ENCODE measurements at places on chromosomes 11 and 22. TPM values are rescaled to one million over a fixed set of nuclear protein-coding genes. Genes with fewer than 3 reads are reported as not detected.

GRCh38 chr11:65636108-65637031 is 1.5 kb upstream of the SIPA1 start:
- DNase-seq = no peak

DNA sequence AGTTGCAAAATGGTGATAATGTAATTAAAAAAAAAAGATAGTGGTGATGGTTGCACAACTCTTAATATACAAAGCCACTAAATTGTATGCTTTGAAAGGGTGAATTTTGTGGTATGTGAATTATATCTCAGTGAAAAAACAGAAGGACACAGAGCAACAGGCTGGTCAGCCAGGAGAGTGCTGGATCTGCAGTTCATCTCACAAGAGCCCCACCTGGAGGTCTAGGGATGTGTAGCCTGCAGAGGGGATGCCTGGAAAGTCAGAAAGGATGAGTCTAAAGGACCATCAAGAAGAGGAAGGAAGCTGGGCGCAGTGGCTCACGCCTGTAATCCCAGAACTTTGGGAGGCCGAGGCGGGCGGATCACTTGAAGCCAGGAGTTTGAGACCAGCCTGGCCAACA is 9.0 kb downstream of the POLR3H start:
- no peak for DNase-seq

- DNase-seq = no peak
Measured at GRCh38 chr11:105179542-105180278, 40.1 kb upstream of the CARD18 start.

DNA sequence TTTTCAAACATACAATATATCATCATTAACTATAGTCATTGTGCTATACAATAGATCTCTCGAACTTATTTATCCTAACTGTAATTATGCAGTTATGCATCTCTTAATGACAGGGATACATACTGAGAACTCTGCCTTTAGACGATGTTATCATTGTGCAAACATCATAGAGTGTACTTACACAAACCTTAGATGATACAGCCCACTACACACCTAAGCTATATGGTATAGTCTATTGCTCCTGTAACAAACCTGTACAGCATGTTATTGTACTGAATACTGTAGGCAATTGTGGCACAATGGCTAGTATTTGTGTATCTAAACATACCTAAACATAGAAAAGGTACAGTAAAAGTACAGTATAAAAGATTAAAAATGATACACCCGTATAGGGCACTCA is 27.4 kb upstream of the NRGN start:
- no peak for DNase-seq

GRCh38 chr22:49289822-49290679 is 537.6 kb downstream of the BRD1 start:
- no peak for DNase-seq

DNA sequence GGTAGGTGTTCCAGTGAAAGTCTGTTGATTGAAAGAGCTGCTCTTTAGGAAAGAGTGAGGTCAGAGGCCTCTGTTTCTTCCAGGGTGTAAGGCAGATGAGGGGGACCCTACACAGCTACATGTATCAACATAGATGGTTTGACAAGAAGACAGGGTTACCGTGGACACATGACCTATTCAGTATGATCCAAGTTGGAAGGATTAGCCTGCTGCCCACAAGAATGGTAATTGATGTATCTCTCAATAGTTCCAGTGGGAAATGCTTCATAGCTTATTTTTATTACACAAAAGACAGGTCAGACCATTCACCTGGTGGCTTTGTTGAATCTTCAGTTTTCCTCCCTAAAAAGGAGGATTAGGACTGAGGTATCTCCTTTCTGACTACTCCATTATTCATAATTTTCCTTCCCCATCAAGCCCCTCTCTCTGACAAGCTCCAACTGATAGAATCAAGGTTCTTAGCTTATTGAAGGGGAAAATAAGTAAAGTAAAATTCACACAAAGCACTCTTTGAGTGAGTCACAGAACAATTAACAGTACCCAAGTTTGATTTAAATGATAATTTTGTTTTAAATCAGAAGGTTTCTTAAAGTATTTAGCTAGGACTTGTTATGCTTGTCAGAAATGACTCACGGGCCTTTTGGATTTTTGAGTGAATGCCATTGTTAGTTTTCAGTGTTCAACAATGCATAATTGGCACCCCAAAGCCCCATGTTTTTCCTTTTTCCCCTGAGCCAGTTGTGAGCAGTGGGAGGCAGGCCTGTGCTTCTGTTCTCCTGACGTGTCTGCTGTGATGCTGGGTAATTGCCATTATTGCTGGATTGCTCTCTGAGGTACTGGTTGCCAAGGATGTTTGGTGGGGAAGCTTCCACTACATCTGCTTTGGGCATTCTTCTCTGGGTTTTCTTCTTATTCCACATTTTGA is 373.2 kb downstream of the DDX10 start:
- no peak for DNase-seq

DNA sequence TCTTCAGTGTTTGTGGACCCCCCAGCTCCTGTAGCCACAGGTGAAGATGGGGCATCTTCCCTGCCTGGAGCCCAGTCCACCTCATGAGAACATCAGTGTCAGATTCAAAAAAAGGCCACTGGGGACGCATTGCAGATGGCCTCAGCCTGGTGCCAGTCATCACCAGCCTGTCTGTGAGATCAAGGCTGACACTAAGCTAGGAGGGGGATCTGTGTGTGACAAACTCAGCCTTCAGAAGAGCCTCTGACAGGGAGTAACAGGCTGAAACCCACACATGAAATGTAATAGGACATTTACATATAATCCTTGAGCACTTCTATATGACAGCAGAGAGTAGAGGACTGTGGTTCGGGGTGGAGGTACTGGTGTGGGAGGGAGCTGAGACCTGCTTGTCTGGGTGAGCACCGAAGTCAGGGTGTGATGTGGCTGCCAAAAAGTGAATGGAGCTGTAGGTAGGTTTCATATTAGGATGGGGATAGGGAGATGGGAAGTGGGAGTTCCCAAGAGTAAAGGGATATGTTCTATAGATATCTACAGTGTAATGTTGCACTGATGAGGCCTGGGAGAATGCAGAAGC is 20.5 kb upstream of the CCDC134 start:
- no peak for DNase-seq

GRCh38 chr22:43827926-43828724 is 16.0 kb upstream of the EFCAB6 start:
- DNase-seq = no peak

GRCh38 chr11:46914910-46915309 is 3.4 kb downstream of the LRP4 start:
- DNase-seq = no peak

- DNase-seq = peak; percentile 18
Measured at GRCh38 chr11:27722117-27722952, 22.1 kb upstream of the BDNF start.

DNA sequence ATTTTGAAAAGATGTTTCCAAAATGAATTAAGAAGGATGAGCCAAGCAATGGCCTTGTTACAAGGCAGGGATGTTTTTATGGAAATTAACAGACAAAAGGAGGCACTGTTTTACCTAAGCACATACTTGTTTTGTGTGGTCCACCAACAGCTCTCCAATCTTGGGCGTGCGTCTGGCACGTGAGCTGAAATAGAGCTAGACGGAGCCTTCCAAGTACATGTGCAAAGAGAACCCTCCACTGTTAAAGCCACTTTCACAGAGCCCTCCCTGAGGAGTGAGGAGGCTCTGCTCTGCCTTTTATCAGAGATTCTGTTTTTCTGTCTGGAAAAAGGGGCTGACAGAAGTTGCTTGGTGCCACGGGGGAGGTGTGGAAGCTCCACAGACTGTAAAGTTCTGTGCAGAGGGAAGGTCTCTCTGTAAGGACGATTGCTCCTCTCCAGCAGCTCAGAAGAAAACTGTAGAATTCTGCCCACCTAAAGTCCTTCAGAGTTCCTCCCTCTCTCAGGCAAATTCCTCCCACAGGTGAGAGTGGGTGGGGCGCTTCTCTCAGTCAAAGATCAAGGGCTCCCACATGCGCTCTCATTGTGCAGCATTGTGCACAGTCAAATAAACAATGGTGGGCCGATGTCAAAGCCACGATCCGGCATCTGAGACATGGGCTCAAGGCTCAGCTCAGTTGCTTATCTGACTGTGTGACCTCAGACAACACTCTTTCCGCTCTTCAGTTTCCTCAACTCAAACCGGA is 92.6 kb upstream of the CSNK2A3 start:
- DNase-seq = no peak

GRCh38 chr11:119085437-119085847 is 761 bp downstream of the HMBS start:
- DNase-seq = no peak

DNA sequence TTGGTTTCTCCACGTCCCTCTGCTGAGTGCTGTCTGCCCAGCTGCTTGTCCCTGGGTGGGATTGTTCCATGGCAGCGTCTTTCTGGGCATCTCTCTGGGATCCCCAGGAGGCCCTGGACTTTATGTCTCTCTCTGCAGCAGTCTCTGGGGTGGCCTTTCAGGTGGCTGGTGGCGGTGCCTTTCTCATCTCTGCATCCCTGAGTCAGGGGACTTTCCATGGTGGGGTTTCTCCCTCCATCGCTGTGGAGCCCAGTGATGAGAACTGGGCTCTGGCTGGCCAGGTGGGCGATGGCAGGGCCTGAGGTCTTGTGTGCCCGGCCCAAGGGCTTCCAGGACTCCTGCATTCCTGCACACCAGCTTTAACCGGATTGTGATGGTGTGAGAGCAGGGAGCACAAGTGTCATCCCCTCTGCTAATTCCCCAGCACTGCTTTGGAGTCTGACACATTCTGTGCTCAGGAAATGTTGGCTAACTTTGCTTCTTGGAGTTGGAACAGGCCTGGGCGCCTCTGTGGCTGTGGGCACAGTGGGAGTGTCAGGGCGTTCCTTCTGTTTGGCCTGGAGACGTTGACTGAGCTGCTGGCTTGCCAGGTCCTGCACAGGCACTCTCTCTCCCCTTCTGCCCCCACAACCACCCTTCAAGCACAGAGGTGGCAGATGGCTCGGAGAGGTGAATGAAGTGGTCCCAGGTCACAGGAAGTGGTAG is 27.9 kb downstream of the FAM83F start:
- no peak for DNase-seq

GRCh38 chr11:72013765-72014711 is 15.3 kb downstream of the IL18BP start:
- DNase-seq = no peak

GRCh38 chr11:15776366-15776765 is 580.0 kb downstream of the SOX6 start:
- DNase-seq = no peak

DNA sequence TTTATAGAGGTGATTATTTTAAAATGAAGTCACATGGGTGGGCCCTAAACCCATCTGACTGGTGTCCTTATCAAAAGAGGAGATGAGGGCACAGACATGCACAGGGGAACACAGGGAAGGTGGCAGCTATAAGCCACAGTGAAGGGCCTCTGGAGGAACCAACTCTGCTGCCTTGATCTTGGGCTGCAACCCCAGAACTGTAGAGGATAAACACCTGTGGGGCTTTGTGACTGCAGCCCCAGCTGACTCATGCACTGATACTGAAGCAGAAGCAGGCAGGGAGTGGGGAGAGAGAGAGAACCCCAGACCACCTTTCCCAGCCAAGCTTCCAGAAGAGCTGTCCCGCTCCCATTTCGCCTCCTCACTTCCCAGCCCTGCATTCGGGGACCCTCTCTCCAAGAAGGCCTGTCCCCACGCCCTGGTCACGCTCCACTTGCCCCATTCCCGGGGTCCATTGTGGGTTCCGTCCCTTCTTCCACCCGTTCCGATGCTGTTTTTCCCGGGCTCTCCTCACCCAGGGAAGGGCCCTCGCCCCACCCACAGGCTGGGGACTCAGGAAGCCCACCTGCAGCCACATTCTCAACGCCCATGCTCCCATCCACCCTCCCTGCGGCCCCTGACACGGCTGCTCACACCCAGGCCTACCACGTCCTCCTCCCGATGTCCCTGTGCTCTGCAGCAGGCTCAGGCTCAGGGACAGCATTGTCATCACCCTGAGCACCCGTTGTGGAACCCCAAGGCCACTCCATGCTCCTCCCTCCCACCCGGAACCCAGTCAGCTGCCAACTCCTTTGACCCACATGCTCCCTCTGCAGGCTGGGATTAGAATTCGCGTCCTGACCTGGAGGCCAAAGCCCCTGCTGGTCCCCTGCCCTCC is 90.8 kb upstream of the SHANK2 start:
- DNase-seq = peak; percentile 43

DNA sequence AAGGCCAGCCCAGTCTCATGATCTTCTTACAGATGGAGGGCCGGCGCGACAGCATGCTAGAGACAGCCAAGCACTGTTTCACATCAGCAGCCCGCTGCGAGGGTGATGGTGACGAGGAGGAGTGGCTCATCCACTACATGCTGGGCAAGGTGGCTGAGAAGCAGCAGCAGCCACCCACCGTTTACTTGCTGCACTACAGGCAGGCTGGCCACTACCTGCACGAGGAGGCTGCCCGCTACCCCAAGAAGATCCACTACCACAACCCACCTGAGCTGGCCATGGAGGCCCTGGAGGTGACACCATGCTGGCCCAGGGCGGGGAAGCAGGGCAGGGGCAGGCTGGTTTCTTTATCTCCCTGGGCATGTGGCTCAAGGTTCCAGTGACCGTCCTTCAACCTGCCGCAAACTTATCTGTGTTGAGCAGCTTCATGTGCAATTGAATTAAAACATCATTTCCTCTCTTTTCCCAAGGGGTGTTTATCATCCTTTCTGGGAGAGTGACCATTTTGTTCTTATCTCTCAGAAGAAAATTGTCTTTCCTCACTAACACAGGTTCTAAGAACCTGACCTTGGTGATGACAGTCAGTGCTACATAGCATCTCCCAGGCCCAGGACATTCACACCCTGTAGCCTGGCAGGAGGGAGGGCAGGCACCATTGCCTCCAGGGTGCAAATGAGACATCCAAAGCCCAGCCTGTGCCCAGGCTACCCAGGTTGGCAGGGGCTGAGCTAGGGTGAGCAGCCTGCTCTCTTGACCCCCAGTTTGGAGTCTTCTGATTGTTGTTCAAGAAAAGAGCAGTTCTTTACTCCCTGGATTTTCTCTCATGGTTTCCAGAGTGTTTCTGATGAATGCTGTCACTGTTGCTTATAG is 80.7 kb downstream of the CABIN1 start:
- DNase-seq = no peak

DNA sequence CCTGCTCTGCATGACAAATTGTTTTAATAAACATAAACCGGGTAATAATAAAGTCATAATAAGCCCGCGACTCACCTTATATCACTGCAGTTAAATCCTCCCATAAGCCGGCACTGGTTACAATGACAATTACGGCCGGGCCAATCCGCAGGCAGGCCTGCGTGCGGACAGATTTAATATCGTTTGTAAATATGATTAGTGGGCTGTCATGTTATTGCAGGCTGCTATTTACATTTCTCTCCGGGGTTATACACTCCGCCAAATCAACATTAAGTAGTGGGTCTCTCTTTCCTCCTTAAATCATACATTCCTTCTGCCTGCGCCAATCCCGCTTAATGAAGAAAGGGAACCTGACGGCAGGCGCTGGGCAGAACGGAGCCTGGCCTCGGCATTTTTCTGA is 51.8 kb upstream of the LMO1 start:
- DNase-seq = no peak

ALX4 gene
- total RNA-seq = 0.05 TPM

CRYBB2 gene
- not detected for total RNA-seq

TENM4 gene
- total RNA-seq = 38.1 TPM

TP53I11 gene
- total RNA-seq = 85.6 TPM

IRAG1 gene
- total RNA-seq = 6.1 TPM

GTPBP1 gene
- 73.3 TPM for total RNA-seq

PARVG gene
- total RNA-seq = 0.23 TPM

RANGAP1 gene
- total RNA-seq = 121 TPM

JRKL gene
- 8.2 TPM for total RNA-seq

MIOX gene
- 0.35 TPM for total RNA-seq

C22orf42 gene
- total RNA-seq = not detected

CSNK2A3 gene
- total RNA-seq = 0.82 TPM

ABTB2 gene
- total RNA-seq = 3.0 TPM

MMP13 gene
- total RNA-seq = not detected
